ENCODE measurements at places on chromosomes 12 and 14.
A peak's percentile ranks its signal among the peaks of the same experiment; 100 is the strongest.

DNA sequence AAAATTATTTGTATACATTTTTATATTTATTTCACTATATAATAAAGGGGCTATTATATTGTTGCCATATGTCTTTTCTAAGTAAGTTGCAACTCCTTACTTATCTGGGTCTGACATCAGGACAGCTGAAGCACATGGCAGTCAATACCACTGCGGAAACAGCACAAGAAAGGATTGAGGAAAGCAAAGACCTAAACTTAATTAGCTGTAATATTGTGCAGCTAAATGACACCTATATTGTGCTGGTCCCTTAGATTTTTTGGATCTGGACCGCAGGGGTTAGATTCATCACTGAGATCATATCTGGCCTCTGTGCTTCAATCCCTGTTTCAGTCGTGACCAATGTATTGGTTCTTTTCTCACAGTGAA, 359.6 kb upstream of the DIO2 start:
- no peak for DNase-seq

DNA sequence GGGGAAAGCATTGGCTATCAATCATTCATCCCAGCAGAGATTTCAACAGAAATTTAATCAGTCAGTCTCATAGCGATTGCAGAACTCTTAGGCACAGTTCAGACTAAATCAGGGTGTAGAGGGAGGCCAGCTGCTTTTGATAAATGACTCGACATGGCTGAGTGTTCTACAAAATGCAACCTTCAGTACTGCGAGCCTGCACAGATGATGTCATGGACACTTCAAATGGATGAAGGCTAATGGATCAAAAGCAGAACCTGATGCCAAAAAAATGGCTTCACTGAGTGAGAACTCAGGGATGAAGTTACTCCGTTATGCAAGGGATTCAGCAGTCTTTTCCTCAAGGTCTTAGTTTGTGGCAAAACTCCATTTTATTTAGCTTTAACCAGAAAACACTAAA, 167.3 kb downstream of the DACT1 start:
- no peak for DNase-seq

GRCh38 chr14:30283822-30284446, 275.0 kb upstream of the G2E3 start:
- DNase-seq, result no peak

- no peak for DNase-seq
Observed at GRCh38 chr12:124588751-124589267, 21.4 kb upstream of the NCOR2 start.

DNA sequence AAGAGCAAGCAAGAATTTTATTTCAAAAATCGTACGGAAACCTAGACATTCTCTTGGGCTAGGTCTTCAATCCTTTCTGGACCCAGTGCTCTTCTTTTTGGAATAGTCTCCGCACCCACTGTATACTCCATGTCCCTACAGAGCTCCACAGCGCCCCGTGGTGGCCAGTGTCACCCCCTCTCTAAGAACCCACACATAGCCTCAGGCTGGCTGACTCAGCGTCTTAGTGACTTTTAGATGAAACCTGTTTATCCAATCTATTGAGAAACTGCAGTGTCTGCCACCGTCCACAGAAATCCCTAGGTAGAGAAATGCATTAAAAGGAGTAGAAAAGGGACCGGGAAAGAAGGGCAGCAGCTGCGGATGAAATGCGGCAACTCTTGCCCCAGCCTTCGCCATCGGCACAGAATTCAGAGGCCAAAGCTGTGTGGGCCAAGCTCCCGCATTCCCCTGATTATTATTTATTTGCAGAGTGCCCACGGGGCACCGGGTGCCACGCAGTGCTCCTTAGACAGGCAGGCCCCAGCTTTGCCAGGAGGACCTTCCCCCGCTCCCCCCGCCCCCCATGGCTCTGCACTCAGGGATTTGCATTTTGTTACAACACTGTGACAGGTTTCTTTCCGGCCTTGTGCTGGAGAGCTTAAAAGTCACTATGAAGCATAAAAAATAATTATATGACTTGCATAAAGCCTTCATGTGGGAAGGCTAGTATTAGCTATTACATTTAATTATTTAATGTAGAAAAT, 170.1 kb upstream of the FKBP4 start:
- peak; percentile 10 for DNase-seq

DNA sequence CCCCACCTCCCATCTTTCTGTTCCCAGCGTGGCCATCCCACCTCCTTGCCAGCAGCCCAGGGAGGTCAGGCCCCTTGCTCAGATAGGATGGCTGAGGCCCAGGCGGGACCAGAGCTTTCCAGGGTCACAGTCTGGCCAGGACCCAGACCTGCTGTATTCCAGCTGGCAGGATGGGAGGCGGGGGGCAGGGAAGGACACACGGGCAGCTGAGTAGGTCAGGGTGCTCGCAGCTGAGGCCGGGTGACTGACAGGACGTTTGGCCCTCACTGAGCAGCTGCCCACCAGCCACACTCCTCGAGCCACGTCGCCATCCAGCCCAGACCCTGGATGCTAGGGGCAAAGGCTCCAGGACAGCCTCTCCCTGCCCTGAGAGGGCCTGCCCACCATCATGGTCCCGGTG, 4.0 kb downstream of the NUDT14 start:
- DNase-seq, result no peak

DNA sequence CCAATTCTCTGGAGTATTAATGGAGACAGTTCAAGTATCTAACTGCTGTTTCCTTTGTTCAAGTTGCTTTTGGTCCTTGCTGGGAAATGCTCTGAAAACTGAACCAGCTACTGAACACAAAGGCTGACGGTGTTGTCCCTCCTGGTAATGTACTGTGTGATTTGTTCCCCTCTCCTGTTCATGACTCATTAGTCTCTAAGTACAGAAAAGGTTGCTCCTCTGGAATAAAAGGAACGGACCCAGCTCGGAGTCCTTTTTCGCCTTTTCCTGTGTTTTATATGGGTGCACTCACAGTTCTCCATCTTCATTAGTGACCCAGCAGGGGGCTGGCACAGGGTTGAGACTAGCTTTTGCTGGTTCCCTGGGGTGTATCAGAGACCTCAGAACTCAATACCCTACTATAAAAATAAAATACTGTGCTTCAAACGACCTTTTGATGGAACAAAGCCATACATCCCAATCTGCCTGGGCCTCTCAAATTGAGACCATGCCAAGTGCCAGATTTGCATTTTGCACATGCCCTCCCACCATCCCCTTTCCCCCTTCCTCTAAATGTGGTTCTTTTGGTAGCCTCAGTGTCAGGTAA, 269.7 kb downstream of the RAD51B start:
- DNase-seq, result peak; percentile 92

- DNase-seq, result no peak
Observed at GRCh38 chr14:42929806-42930480, 1323.3 kb downstream of the LRFN5 start.

DNA sequence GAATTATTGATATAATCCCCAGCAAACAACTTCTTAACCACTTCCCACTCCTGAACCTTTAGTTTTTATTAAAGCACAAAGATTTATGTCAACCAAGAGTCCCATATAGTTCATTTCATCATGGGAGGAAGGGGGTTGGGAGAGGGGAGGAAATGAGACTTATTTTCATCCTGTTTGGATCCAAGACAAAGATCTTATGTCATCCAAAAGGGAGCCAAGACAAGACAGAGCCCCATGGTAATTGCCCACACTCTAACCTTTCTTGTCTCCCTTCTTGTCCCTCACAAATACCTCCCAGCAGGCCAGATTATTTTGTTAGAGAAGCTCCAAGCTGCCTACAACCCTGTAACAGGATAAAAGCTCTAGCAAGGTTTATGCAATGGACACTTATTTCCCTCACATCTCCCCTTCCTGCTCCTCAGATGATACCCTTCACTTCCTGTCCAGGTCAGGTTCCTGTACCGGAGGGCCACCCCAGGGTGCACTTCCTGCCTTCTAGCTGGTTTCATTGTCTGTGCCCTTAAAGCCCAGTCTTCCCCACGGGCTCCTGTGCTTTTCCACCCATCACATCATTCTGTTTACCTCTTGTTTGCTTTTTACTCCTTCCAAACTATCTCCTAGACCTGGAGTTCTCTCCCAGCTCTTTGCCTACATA, 123.7 kb upstream of the MDM1 start:
- DNase-seq, result no peak

DNA sequence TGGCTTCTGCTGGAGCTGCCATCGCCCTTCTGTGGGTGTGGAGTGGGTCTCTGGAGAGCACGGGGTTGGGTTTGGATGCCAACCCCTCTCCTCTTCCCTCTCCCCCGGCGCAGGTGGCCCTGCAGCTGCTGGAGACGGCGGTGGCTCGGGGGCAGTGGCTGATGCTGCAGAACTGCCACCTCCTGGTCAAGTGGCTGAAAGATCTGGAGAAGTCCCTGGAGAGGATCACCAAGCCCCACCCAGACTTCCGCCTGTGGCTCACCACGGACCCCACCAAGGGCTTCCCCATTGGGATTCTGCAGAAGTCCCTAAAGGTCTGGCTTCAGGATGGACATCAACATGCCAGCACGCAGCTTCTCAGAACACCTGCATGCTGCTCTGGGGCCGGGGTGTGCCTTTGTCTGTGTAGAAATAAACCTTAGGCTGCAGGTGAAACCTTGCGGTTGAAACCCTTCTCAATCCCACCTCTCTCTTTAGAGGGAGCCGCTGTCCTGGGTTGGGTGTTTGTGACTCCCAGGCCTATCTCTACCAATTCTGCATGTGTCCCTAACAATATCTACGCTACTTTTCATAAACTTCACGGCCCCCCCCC, 44.3 kb downstream of the CCDC92 start:
- DNase-seq, result no peak

Data from NCI-H1694 (cell line).